ENCODE measurements at places on chromosomes 11 and 22. TPM values are rescaled to one million over a fixed set of nuclear protein-coding genes. Genes with fewer than 3 reads are reported as not detected.

- DNase-seq, result no peak
Measured at GRCh38 chr11:20177136-20177535, 16.9 kb upstream of the DBX1 start.

DNA sequence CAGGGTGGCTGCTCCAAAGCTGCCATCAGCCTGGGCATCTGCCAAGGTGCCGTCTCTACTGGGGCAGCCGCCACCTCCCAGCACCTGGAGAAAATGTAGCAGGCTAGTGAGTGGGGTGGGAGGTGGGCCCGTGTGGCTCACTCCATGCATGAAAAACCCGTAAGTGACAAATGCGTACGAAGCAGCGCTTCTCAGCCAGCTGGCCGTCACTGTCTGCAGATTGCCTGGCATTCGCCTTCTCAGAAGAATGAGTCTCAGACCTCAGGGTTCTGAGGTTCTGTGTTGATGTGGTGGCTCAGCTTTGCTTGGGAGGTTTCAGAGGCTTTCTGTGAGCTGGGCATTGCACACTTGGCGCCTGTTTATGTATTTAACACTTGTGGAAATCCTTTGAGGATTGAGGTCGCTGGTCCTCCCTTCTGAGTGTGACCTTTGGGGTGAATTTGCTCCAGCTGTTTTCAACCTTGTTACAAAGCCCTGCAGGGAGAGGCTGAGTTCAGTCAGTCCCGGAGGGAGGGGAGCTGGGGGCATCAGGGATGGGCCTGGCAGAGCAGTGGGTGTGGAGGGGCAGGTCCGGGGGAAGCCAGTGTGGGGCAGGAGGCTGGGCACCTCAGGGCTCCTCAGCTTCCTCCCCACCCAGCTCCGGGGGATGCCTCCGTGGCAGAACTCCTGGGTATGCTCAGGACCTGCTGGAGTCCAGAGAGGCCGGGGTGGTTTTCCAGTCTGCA, 977.0 kb downstream of the TBC1D22A start:
- DNase-seq, result no peak

DNA sequence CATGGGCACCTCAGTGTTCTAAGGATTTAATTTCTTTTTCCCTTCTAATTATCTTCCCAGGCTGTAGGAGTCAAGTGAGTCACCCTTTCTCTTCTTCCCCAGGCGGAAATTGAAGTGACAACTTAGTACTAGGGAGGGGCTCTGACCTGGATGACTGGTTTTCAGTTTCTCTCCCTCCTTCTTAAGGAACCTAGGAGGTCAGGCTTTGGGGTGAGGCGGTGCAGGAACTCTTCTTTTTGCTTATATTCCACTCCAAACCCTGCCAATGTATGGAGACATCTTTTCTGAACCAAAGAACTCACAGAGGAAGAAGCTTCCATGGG, 12.6 kb downstream of the ZDHHC5 start:
- DNase-seq, result no peak

DNA sequence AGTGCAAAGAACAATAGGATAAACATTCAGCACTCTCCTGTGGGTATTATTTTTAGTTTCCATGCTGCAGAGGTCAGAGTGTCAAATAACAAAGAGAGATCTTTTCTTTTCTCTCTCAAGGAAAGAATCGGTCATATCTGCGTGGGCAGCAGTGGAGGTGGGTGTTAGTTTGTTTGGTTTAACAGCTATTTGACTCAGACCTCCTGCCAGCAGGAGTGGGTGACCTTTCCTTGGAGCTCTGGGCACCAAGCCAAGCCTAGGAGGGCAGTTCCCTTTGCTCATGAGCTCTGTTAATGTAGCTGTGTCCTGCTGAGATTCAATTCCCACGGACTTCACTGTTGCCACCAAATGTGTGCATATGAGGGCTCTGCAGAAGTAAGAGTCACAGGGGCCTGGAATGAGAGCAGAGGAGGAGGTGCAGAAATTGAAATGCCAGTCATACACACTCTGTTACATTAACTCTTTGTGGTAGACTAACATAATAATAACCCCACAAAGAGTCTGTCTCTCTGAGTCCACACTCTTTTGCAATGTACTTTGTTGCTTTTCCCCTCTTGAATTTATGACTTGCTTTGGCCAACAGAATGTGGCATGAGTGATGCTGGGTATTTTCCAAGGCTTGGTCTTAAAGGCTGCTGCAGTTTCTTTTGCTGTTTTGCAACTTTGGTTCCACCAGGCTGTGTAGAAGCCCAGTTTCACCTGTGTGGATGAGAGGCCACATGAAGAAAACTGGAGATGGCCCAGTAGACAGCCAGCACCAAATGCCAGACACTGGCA, 76.0 kb upstream of the GRK3 start:
- DNase-seq, result peak; percentile 79

DNA sequence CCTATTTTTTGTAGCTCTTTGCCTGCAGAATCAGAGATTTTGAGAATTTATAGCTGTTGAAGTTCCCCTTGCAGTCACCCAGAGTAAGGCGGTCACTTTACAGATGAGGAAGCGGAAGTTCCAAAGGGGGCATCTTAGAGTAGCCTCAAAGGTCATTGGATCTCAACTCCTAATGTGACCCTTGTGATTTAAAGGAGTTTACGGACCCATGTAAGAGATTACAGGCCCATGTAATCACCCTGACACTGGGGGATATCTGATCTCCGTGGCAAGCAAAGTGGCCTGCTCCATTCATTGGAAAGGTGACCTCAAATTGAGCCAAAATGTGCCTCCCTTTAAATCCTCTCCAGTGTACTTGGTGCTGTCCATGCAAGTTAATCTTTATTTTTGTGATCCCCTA, 15.7 kb downstream of the P2RX3 start:
- DNase-seq, result no peak

- no peak for DNase-seq
Measured at GRCh38 chr22:23061471-23062280, 8.6 kb upstream of the GNAZ start.

DNA sequence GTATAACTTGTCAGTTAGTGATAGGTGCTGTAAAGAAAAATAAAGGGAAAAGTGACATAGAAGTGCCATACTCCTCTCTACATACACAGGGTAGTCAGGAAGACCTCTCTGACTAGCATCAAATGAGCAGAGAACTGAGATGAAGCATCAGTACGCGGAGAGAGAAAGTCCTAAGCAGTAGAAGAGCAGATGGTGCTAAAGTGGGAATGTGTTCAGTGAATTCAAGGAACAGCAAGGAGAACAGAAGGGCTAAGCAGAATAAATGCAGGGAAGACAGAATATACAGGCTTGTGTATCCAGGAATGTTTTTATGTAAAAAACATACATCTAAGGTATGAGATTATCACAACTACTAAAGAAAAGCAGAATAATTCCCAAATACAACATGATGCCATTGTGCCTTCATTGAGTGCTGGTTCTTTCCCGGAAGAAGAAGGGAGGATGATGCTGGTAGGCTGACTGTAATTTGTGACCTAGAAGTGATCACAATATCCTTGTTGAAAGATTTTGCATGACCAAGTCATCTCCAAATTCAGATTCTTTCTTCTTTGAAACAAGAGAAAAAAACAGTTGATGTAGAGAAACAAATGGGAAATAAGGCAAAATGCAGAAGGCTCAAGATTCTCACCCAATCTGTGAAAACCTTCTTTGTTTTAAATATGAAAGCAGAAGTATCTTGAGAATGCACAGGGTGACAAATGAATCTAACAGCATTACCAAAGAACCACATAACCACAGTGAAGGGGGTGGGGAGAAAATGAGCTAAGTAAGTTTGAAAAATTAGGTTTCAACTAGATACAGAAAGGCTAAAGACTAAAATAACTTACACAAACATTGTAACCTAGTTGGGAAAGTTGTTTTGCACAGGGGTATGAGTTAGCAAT, 20.5 kb downstream of the MRE11 start:
- DNase-seq, result no peak

The C22orf31 gene
- total RNA-seq, result not detected

The TYR gene
- total RNA-seq, result not detected

The MAJIN gene
- not detected for total RNA-seq

Measured in HCT116 (cell line).